ENCODE measurements at places on chromosomes 4 and X.

GRCh38 chr4:82861529-82861928 lies 29.4 kb downstream of the SEC31A start:
- DNase-seq, result no peak

- no peak for DNase-seq
These were observed 82.2 kb downstream of the TENM3 start for GRCh38 chr4:182325397-182325796.

GRCh38 chr4:16140879-16141249 lies 57.0 kb upstream of the PROM1 start:
- no peak for DNase-seq

DNA sequence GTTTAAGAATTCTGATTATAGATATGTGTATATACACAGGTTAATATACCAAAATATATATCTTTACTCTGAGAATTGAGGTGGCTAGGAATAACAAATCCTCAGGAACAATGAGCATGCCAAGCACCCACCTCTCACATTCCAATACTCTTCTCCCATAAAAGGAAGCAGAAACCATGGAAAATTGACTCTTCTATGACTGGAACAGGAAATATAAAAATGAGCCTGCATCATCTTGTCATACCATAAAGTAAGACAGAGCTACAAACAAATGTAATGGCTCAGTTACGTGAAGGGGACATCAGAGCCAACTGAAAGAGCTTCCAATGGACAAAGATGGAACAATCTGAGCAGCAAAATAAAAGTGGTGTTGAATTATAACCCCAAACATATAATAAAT lies 3.8 kb upstream of the MAGEA8 start:
- DNase-seq, result no peak

- DNase-seq, result no peak
These were observed 95.8 kb downstream of the MGST2 start for GRCh38 chr4:139761461-139761860.

DNA sequence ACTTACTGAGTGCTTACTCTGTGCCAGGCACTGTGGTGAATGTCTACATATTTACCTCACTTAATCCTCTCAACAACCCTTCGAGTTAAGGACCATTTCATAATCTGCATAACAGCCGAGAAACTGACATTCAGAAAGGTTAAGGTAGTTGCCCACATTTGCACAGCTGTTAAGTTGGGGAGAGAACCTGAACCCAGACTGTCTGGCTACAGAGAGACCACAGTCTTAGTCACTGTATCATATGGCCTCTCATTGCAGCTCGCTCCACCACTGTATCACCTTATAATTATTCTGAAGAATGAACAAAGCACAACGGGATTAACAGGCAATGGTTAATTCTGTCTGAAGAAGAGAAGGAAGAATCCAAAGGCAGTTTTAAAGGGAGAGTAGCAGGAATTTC lies 98.5 kb downstream of the ADGRA3 start:
- no peak for DNase-seq

DNA sequence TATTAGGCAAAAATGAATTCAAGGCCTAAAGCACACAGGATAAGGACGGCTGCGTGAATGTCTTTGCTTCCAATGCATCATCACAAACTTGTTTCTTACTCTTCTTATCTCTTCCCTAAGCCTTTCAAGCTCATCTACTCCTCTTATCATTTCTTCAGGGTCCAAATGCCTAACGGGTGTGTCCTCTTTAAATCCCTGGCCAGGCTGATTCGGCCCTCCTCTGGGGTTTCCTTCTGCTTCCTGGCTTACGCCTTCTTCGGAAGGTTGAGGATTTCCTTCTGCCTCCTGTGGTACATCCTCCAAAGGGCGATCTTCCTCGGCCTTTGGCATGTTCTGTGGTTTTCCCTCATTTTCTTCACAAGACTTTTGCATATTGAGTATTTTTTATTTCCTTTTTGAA lies 1.3 kb downstream of the TCEAL8 start:
- DNase-seq, result no peak

- DNase-seq, result no peak
These were observed 5.7 kb downstream of the IL15 start for GRCh38 chr4:141642063-141642462.

GRCh38 chr4:82905205-82905604 lies 4.7 kb downstream of the THAP9 start:
- no peak for DNase-seq

DNA sequence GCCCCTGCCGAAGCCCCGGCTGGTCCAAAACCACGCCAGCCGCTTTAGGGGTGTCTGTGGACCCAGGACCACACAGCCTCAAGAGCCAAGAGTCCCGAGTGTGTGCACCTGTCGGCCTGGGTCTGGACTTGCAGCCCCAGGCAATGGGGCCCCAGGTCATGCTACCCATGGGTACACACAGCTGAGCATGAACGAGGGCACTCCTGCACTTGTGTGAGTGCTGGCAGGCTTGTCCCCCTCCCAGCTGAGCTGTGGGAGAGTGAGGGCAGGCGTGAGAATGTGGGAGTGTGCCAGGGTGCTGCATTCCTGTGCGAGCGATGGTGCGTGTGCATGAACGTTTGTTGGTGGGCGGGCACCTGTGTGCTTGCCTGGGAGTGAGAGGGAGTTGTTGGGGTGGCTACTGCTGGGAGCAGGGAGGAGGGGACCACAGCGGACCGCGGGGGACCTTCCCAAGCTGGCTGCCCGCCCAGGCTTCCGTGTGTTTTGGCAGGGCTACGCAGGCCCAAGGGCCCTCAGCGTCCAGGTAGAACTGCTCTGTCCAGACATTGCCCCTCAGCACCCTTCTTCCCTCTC lies 30.8 kb downstream of the BLOC1S4 start:
- DNase-seq, result no peak

DNA sequence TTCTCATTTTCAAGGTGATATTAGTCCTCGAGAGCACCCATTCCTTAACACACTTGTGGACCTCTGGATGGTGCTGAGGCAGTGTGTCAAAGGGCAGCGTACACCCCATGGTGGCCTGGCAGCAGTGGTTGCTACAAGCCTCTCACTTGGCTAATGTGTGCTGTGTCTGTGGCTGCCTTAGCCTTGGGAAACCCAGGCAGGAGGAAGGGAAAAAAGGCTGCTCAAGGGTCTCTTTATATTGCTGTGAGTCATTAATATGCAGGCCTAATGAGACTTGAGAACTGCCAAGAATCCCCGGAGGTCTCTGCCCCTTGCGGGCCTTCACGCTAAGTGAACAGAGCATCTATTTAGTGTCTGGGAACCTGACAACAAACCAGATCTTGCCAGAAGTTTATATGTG lies 7.0 kb downstream of the PCDH10 start:
- DNase-seq, result no peak
